ENCODE measurements at places on chromosomes 7 and 10.

GRCh38 chr7:26185844-26186180 is 14.7 kb downstream of the HNRNPA2B1 start:
- no peak for DNase-seq

DNA sequence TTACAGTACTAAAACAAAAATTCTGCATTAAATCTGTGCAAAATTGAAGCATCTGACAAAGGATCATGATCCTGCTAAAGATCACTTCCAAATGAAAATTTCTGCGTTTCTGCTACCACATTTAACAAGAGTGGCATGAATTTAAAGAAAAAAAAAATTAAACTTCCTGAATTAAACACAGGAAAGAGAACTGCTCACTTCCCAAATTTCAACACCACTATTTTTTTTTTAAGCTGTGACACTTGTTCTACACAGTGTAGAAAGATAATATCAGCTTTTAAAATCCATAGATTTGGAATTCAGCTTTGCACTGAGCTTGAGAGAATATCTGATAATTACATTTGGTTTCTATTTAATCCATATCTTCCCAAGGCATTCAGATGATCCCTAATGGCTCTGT is 73.6 kb downstream of the EPC1 start:
- no peak for DNase-seq

DNA sequence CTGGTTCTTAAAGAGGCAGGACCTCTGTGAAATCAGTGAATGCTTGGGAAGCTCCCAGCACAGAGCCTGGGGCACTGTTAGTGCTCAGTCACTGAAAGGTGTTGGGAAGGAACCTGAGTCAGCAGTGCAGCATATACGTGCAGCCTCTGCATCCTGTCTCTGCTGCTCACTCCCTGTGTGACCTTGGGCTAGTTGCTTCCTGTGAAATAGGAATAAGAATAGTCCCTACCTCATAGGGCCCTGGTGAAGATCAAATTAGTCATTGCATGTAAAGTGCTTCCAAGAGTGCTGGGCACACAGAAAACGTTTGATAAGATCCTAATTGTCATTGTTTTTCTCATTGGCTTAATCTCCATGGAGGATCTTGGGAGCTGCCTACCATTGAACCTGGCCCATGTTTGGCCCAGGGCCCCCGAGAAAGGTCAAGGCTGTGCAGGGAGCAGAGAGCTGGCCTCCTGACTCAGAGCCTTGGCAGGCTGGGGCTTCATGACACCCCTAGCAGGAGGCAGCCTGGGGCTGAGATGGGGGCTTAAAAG is 73.3 kb upstream of the COL13A1 start:
- DNase-seq = no peak

DNA sequence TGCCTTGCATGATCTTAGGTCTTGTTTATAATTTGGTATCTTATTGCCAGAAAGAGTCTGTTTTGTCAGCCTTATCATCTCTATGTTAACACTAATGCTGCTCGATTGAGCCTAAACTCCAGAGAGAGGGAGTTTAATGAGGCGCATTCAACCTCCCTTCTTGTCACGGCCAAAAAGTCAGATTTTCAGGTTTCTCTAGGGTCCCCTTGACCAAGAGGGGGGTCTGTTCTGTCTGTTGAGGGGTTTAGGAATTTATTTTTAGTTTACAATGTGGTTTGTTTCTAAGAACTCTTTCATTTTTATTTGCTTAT is 285.7 kb upstream of the VWC2 start:
- no peak for DNase-seq
